Activated CD8-positive, alpha-beta memory T cell treated with anti-CD3 and anti-CD28 coated beads, Interleukin-2, amount 10 ng/mL, durations not matched to agents 7 days and 5 days (primary cell): ENCODE measurements at places on chromosomes 2 and 18. TPM values are rescaled to one million over a fixed set of nuclear protein-coding genes. Genes with fewer than 3 reads are reported as not detected.

GRCh38 chr18:77754475-77755044 is 504.9 kb downstream of the GALR1 start:
- no peaks in the 10 kb centered on the region for H3K4me1 ChIP-seq
- no peak overlapping the region for H3K4me3 ChIP-seq
- no peaks in the 10 kb centered on the region for H3K36me3 ChIP-seq
- no peak for DNase-seq
- H3K27ac ChIP-seq, result no peak overlapping the region

DNA sequence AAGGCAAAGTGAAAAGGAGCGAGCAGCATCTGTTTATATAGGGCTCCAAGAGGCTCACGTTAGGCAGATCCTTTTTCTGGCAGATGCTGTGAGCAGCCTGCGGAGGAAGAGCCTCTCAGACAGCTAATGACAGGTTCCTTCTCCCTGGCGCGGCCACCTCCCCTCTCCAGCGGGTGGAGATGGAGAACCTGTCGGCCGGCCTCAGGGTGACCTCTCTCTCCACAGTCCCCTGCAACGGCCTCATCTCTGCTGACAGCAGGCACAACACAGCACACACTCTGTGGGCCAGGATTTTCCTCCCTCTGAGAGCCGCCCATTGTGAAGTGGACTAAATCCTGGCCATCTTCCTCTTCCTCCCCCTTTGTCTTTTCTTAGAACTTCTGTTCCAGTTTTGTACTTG is 119.8 kb downstream of the PRKCE start:
- peaks cover 2% of the 10 kb centered on the region for H3K27me3 ChIP-seq
- H3K4me3 ChIP-seq, result no peak overlapping the region
- no peak for DNase-seq

- H3K27ac ChIP-seq, result no peak overlapping the region
- no peaks in the 10 kb centered on the region for H3K27me3 ChIP-seq
- no peak overlapping the region for H3K4me3 ChIP-seq
- H3K36me3 ChIP-seq, result no peaks in the 10 kb centered on the region
These were observed 492.8 kb upstream of the RAB12 start for GRCh38 chr18:8116341-8117005.

DNA sequence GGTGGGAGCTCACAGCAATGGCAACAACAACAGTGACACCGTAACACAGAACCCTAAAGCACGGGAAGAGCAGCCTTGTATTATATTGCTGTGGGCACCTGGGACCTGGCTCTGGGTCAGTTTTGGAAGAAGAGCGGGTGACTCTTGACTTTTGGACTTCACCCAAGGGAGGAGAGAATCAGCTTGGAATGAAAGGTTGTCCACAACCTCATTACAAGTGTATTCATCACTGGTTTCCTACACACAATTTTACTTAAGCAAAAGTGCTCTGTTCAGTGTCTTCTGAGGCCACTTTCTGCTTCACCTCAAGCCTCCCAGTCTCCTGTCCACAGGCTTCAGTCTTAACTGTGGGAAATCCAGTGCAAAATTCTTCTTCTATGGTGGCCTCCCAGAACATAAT is 263.8 kb downstream of the KCNE4 start:
- H3K27ac ChIP-seq, result no peak overlapping the region
- no peak for DNase-seq
- no peaks in the 10 kb centered on the region for H3K36me3 ChIP-seq
- no peaks in the 10 kb centered on the region for H3K27me3 ChIP-seq
- no peak overlapping the region for H3K4me3 ChIP-seq

DNA sequence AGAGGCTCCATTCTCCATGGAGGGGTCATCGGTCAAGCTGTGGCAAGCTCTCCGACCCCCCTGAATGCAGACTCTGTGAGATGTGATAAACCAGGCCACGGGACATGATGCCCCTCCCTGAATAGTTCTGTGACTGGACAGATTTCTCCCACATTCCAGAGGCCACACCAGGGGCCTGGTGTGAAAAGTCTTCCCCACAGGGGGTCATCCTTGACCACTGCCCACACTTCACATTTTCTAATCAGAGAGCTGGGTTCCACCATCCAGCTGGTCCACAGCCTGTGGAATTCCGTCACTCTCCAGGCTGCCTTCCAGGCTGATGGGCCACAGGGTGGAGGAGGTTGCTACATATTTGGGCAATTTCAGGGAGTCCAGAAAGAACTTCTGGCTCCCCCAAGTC is 51.3 kb upstream of the CYRIA start:
- no peak overlapping the region for H3K27ac ChIP-seq
- H3K4me1 ChIP-seq, result no peaks in the 10 kb centered on the region
- no peaks in the 10 kb centered on the region for H3K27me3 ChIP-seq
- DNase-seq, result no peak
- H3K36me3 ChIP-seq, result no peaks in the 10 kb centered on the region

DNA sequence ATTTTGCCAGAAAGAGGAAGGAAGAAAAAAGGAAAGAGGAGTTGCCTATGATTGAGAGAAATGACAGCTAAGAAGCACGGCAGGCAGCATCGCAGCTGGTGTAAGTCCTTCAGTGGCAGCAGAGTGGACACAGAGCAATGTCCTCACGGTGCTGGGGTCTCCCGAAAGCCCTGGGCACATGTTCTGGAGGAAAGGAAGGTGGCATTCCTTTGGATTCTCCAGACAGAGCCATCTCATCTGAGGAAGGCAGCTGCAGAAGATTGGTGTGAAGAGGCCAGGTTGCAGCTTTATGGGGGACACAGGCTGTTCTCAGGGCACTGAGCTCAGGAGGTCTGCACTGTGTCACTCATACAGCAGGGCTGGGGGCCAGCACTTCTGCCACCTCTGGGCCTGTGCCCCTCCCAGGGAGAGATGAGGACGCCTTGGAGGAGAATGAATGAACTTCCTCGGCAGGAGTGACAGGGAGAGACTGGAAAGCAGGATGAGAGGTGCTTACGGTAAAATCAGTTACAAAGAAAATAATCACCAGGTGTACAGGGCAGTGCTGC is 252.0 kb upstream of the MYT1L start:
- no peaks in the 10 kb centered on the region for H3K36me3 ChIP-seq
- H3K4me1 ChIP-seq, result no peaks in the 10 kb centered on the region
- H3K4me3 ChIP-seq, result no peak overlapping the region
- no peaks in the 10 kb centered on the region for H3K27me3 ChIP-seq
- no peak overlapping the region for H3K27ac ChIP-seq

CACNB4 gene
- total RNA-seq, result 0.23 TPM

COBLL1 gene
- total RNA-seq, result not detected
